ENCODE measurements at places on chromosomes 5 and 9. TPM values are rescaled to one million over a fixed set of nuclear protein-coding genes. Genes with fewer than 3 reads are reported as not detected.

LHX3 gene
- total RNA-seq = not detected

DNA sequence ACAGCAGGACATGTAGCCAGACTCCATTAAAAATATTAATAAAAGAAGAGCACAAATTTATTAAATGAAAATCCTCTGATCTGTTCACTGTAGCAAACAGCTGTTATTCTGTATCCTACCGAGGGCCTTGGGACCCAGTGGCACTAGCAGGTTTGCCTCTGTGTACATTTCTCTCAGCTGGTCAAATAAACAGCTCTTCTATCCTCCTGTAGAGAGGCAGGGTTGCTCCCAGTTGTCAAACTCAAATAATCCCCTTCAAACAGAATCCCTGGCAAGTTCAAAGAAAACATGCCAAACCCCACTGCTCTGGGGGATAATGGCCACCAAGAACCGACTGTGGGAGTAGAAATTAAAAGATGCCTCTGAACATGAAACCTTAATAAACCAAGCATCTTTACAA, 1262.0 kb upstream of the DMAC1 start:
- H3K27ac ChIP-seq = no peak overlapping the region
- H3K27me3 ChIP-seq = no peaks in the 10 kb centered on the region
- no peaks in the 10 kb centered on the region for H3K36me3 ChIP-seq
- no peaks in the 10 kb centered on the region for H3K4me1 ChIP-seq
- no peak overlapping the region for H3K4me3 ChIP-seq

NRG2 gene
- total RNA-seq = 1.7 TPM

OCLN gene
- total RNA-seq = 0.58 TPM

DNA sequence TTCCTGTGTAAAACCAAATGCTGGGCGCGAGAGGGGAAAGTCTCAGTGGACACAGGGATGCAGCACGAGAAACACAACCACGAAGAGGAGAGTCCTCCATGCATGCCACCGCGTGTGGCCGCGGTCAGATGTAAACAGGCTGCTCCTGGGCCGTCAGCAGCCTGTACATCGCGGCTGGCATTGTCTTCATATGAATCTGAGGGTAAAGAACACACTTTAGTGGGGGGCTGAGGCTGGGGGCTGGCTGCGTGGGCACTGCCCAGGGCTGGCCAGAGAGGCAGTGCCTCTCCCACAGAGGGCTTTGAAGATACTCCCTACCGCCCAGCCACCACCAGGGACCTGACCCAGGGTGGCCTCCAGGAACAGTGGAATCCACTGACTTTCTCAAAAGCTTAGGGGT, 106.2 kb downstream of the ENTREP1 start:
- DNase-seq = no peak
- no peak overlapping the region for H3K27ac ChIP-seq
- H3K27me3 ChIP-seq = no peaks in the 10 kb centered on the region
- no peaks in the 10 kb centered on the region for H3K36me3 ChIP-seq
- H3K4me1 ChIP-seq = no peaks in the 10 kb centered on the region
- no peak overlapping the region for H3K4me3 ChIP-seq

OTULINL gene
- 2.7 TPM for total RNA-seq

GRCh38 chr5:172791286-172791685, 20.3 kb upstream of the DUSP1 start:
- peak overlapping the region; percentile 77 for H3K27ac ChIP-seq
- H3K4me3 ChIP-seq = no peak overlapping the region
- H3K4me1 ChIP-seq = peaks cover 68% of the 10 kb centered on the region
- H3K36me3 ChIP-seq = no peaks in the 10 kb centered on the region
- DNase-seq = no peak
- H3K27me3 ChIP-seq = no peaks in the 10 kb centered on the region

DNA sequence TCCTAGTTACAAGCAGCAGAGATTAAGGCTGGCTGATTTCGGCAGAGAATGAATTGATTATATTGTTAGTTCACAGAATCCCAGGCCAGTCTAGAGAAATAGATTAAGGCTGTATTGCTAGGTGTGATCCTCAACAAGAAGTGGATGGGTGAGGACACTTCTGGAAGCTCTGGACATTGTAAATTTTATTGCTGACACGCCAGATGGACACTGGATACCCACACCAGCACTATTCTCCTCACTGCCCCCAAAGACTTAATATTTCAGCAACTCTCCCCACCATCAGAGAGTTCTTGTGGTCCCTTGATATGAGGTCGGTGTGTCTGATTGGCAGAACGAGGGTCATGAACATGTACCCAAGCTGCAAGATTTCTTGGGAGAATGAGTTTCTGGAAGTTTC, 171.6 kb upstream of the EGFLAM start:
- DNase-seq = no peak
- no peaks in the 10 kb centered on the region for H3K36me3 ChIP-seq
- no peak overlapping the region for H3K27ac ChIP-seq
- no peak overlapping the region for H3K4me3 ChIP-seq
- no peaks in the 10 kb centered on the region for H3K27me3 ChIP-seq
- H3K4me1 ChIP-seq = no peaks in the 10 kb centered on the region

GRCh38 chr9:126417043-126417442, 90.4 kb downstream of the MVB12B start:
- peaks cover 26% of the 10 kb centered on the region for H3K4me1 ChIP-seq
- H3K27me3 ChIP-seq = no peaks in the 10 kb centered on the region
- H3K27ac ChIP-seq = no peak overlapping the region
- peaks cover 6% of the 10 kb centered on the region for H3K36me3 ChIP-seq

DNA sequence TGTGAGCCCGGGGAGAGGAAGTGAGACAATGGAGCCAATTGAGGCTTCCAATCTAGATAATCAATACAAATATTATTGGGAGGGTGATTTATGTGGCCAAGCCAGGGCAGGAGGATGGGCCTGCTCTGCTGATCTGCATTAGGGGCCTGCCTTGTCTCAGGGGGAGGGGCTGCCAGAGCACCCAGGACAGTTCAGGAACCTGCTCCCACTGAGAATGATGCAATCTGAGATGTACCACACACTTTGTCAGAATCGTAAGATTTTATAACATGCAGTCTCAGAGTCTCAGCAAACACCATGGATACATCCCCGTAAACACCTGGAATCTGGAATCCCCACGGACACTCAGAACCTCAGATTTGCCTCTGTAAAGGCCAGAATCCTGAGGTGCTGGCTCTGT, 19.3 kb downstream of the FGF18 start:
- DNase-seq = no peak
- no peaks in the 10 kb centered on the region for H3K36me3 ChIP-seq
- no peaks in the 10 kb centered on the region for H3K27me3 ChIP-seq

GRCh38 chr5:119302916-119303897, 52.6 kb upstream of the TNFAIP8 start:
- DNase-seq = no peak
- no peaks in the 10 kb centered on the region for H3K36me3 ChIP-seq
- no peak overlapping the region for H3K4me3 ChIP-seq
- H3K27ac ChIP-seq = no peak overlapping the region

TPPP gene
- total RNA-seq = 3.1 TPM

- no peak overlapping the region for H3K4me3 ChIP-seq
- H3K27ac ChIP-seq = no peak overlapping the region
- H3K36me3 ChIP-seq = no peaks in the 10 kb centered on the region
- no peak for DNase-seq
Observed at GRCh38 chr9:22512495-22512894, 65.9 kb downstream of the DMRTA1 start.

SH2D3C gene
- total RNA-seq = 10.0 TPM

DNA sequence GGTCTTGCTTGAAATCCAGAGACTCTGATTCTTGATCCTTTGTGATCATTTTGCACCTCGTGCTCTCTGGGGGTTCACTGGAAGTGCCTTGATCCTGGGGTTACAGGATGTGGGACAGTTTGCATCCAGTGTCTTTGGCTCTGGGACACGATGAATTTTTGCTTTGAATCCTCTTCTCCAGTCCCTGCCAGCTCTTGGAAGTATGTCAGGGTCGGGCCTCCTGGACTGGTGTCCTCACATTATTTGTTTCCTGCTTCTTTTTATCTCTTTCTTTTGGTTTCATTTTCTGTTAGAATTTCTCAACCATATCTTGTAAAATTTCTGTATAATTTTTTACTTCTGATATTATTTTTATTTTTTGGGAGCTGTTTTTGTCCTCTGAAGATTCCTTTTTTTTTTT, 34.2 kb downstream of the SECISBP2 start:
- no peak for DNase-seq
- peaks cover 16% of the 10 kb centered on the region for H3K4me1 ChIP-seq
- H3K27me3 ChIP-seq = no peaks in the 10 kb centered on the region
- peak overlapping the region; percentile 68 for H3K27ac ChIP-seq

- no peaks in the 10 kb centered on the region for H3K27me3 ChIP-seq
- peaks cover 81% of the 10 kb centered on the region for H3K36me3 ChIP-seq
- DNase-seq = no peak
- no peak overlapping the region for H3K27ac ChIP-seq
- no peaks in the 10 kb centered on the region for H3K4me1 ChIP-seq
- H3K4me3 ChIP-seq = no peak overlapping the region
Observed at GRCh38 chr5:148398698-148399121, 15.0 kb downstream of the FBXO38 start.

DNA sequence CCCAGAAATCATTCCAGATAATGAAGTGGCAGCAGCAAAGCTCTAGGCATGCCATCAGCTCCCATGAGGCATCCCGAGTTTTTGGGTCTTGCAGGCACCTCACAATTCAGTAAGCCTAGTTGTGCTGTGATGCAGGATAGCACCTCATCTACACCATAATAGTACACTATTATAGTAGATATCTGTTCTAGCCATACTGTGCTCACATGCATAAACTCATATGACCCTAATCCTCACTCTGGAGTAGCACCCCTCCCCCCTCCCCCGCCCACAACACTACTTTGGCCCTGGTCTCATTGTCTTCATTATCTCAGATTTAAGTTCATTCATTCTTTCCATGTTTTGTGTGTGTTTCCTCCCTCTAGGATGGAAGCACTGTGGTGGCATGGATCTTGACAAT, 102.5 kb upstream of the PITX1 start:
- H3K4me1 ChIP-seq = peaks cover 18% of the 10 kb centered on the region
- H3K27ac ChIP-seq = no peak overlapping the region
- no peaks in the 10 kb centered on the region for H3K27me3 ChIP-seq
- DNase-seq = no peak

KCNN2 gene
- total RNA-seq = 2.9 TPM

DNA sequence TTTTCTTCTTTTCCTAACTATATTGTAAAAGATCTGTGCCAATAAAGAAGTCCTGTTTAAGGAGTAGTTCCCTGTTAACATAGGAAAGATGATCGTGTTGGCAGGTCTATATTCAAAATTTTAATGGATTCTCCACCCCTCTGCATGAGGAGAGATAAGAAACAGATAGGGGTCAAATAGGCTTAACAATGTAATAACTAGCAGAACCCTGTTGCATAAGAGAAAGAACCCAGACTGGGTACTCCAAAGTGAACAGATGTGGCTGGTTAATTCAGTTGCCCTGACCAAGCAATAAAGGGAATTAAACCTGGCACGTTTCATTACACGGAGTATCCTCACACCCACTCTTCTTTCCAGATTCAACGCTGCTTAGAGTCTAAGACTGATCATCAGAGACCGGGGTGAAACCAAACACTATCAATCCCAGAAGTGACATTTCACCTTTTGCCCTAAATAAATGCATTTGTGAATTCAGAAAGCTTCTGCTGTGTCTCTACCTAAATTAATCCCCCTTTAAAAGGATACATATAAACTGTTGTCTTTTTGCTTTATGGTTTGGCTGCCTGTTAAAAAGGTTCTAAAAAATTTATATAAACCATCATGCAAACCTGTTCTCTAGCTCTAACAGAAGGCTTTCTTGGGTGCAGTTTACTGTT, 1276.9 kb upstream of the WWC1 start:
- no peak overlapping the region for H3K4me3 ChIP-seq
- no peaks in the 10 kb centered on the region for H3K4me1 ChIP-seq
- no peaks in the 10 kb centered on the region for H3K27me3 ChIP-seq
- no peak for DNase-seq
- H3K27ac ChIP-seq = no peak overlapping the region

DNA sequence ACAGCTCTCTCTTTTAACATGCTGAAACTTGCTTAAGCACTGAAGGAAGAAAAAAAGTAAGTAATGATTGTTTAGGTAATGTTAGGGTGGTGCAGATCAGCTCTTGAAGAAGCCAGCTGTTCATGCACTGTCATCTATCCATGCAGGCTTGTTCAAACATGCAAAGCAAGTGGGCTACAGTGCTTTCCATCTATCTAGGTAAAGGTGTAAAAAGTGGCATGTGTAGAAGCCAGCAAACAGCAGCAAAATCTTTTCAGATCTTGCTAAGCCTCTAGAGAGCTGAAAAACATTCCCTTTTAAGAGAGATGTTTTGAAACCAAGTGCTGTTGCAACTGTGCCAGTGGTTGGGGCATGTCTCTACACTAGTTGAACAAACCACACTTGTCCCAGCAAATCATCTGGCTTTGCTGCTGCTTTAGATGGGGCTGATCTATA, 214.4 kb downstream of the EFNA5 start:
- H3K4me1 ChIP-seq = no peaks in the 10 kb centered on the region
- no peak overlapping the region for H3K4me3 ChIP-seq
- H3K36me3 ChIP-seq = no peaks in the 10 kb centered on the region
- H3K27ac ChIP-seq = no peak overlapping the region

ADGRD2 gene
- not detected for total RNA-seq

HRH2 gene
- total RNA-seq = 0.49 TPM

SOHLH1 gene
- not detected for total RNA-seq

SARDH gene
- 0.59 TPM for total RNA-seq

- H3K27ac ChIP-seq = no peak overlapping the region
- no peaks in the 10 kb centered on the region for H3K36me3 ChIP-seq
- no peak for DNase-seq
Observed at GRCh38 chr9:138095813-138096518, 218.4 kb downstream of the CACNA1B start.

DBH gene
- 0.30 TPM for total RNA-seq

DNA sequence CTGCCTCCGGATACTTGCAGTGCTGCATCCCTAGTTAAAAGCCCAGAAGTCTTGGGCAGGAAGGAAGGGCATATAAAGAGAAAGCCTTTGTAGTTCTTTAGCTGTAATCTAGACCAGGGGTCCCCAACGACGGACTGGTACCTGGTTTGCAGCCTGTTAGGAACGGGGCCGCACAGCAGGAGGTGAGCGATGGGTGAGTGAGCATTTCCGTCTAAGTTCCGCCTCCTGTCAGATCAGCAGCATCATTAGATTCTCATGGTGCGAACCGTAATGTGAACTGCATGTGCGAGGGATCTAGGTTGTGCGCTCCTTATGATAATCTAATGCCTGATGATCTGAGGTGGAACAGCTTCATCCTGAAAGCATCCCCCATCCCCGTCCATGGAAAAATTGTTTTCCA, 1.6 kb upstream of the SMIM15 start:
- DNase-seq = no peak
- H3K4me1 ChIP-seq = peaks cover 15% of the 10 kb centered on the region
- H3K4me3 ChIP-seq = peak overlapping the region; percentile 82
- H3K36me3 ChIP-seq = peaks cover 4% of the 10 kb centered on the region

- H3K4me3 ChIP-seq = peak within 1 kb of the TSS; percentile 83
- peaks cover 4% of the 10 kb centered on the region for H3K27me3 ChIP-seq
- H3K27ac ChIP-seq = peak within 1 kb of the TSS; percentile 75
- peak; percentile 77 for DNase-seq
- H3K36me3 ChIP-seq = no peaks in the 10 kb centered on the region
- H3K4me1 ChIP-seq = peaks cover 24% of the 10 kb centered on the region
Observed at GRCh38 chr9:130444565-130445221, at the start of gene ASS1. Gene ASS1 (plus strand): TSS chr9:130444961. CDS start chr9:130452229, 7,268 bp downstream.

MEF2C gene
- 148 TPM for total RNA-seq
